Fibroblast of mammary gland (primary cell): ENCODE measurements at places on chromosomes 2 and 18.

DNA sequence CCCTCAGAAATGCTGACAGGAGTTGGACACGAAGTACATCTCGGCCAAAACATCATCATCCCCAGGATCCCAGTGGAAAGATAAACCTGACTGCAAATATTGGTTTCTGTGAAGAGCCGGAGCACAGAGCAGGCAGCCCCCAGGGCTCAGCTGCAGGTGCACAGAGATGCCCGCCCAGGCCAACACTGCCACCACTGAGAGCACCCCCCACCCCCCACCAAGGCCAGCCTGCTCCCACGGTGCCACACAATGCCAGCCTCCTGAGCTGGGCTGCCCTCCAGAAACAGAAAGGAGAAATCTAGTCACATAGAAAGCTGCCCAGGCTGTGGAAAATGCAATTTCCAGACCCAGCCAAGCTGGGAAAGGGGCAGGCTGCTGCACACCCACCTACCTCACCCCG is 71.7 kb downstream of the GALNT14 start:
- DNase-seq: no peak

- peak; percentile 15 for DNase-seq
Observed at GRCh38 chr18:7524786-7525185, 42.3 kb upstream of the PTPRM start.

DNA sequence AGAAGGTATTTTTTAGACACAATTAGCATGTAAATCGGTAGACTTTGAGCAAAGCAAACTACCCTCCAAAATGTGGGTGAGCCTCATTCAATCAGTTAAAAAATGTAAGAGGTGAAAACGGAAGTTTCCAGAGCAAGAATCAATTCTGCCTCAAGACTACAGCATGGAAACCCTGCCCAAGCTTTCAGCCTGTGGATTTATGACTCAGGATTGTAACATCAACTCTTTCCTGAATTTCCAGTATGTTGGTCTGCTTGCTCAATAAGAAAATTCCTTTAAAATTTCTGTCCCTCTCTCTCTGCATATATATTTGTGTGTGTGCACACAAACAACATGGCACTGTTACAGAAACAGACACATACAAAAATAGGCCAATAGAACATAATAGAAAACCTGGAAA is 228.6 kb upstream of the DOK6 start:
- peak; percentile 19 for DNase-seq

DNA sequence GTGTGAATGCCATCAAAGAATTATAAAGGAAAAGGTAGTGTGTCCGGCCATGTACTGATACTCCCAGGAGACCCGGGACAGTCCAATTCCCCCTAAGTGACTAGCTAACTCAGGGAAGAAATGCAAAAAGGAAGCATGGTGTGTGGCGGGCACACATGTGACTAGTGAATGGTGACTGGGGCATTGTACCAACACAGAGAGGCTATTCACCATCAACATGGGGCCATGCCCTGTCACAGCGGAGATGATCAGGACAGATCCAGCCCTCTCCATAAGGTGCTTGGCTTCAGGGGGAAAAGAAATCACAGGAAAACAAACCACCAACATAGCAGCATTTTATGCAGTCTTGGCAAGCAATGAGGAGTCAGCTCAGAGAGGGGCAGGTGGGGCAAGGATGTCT is 34.3 kb downstream of the FAM168B start:
- DNase-seq: no peak

- DNase-seq: no peak
Observed at GRCh38 chr2:58594175-58594574, 353.1 kb upstream of the FANCL start.

- peak; percentile 58 for DNase-seq
Observed at GRCh38 chr2:145599756-145600155, 1079.8 kb upstream of the ZEB2 start.
